Caco-2 (cell line): ENCODE measurements at places on chromosomes 6 and 20. TPM values are rescaled to one million over a fixed set of nuclear protein-coding genes. Genes with fewer than 3 reads are reported as not detected.

- DNase-seq, result no peak
These were observed 177.2 kb upstream of the EXOC2 start for GRCh38 chr6:870096-870495.

DNA sequence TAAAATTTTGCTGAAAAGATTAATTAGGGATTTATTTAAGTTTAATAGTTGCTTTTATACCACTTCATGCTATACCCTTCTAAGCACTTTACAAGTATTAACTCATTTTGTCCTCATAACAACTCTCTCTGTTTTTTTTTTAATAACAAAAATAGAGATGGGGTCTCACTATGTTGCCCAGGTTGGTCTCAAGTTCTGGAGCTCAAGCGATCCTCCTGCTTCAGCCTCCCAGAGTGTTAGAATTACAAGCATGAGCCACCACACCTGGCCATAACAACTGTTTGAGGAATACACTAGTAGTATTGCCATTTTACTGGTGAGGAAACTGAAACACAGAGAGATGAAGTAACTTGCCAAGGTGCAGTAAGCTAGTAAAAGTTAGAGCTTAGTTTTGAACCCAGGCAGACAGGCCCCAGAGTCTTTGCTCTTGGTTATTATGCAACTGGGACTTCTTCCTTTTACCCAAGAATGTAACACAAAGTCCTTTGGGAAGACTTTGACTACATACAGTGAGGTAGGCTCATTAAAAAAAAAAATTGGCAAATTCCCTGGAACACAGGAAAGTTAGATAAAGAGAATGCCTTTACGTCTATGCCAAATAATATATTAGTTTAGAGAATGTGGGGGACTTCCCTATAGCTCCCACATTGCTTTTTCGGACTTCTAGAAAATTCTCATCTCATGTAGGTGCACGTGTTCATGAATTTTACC is 11.4 kb downstream of the ANKS1A start:
- DNase-seq, result no peak

GRCh38 chr6:24274441-24275083 is 83.3 kb downstream of the DCDC2 start:
- no peak for DNase-seq

ITPA gene
- total RNA-seq, result 68.4 and 73.8 TPM in 2 replicates

NR2E1 gene
- total RNA-seq, result 1.3 and 1.4 TPM in 2 replicates

- DNase-seq, result peak; percentile 70
These were observed 71.3 kb upstream of the SLC2A12 start for GRCh38 chr6:134123666-134124208.

- no peak for DNase-seq
These were observed 8.7 kb upstream of the TBX18 start for GRCh38 chr6:84773133-84773430.

DNA sequence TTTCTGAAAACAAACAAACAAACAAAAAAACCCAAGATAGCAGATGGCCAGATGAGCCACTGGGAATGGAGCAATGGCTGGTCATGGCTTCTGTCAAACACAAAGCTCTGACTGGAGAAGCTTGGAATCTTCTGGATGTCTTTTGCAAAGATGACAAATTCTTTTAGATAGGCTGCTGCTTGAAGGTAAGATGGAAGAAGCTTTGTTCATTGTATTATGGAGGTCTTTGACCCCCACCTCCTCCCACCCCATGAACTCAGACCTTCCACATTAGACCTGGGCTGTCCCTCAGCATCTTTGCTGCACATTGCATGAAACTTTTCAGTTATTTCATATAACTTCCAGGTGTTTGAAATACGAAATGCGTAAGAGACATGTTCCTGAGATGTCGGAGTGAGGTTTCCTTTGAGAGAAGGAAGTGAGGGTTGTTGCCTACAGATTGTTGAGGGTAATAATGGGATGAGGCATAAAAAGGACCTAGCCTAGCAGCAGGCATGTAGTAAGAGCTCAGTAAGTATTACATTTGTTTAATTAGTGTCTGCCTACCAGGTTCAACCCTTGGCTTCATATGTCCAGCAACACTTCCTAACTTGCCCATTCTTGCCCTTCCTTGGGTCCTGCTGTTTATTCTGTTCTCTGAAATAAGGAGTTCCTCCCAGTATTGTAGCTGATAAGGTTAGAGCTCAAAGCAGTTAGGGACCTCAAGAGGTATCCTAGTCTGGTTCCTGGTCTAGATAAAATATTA is 51.4 kb upstream of the IER3 start:
- no peak for DNase-seq

LY6G6C gene
- total RNA-seq, result 0.88 and 1.3 TPM in 2 replicates

DNA sequence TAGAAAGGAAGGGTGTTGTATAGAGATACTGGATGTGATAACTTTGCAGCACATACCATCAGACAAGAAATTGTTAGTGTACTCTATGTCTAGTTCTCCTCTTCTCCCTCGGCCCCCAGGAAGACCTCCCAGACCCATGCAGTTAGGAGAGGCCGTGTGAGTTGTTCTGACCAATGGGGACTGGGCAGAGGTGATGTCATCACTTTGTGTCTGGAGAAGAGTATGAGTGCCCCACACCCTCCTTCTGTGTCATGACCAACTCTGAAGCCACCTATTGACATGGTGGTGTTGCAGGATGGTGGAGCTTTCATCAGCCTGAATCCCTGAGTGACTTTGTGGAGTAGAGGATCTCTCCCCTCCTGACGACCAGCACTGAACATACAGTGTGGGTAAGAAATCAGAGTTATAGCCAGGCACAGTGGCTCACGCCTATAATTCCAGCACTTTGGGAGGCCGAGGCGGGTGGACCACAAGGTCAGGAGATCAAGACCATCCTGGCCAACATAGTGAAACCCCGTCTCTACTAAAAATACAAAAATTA is 72.2 kb downstream of the IPCEF1 start:
- DNase-seq, result no peak

GPR6 gene
- total RNA-seq, result not detected in 2 replicates

DNA sequence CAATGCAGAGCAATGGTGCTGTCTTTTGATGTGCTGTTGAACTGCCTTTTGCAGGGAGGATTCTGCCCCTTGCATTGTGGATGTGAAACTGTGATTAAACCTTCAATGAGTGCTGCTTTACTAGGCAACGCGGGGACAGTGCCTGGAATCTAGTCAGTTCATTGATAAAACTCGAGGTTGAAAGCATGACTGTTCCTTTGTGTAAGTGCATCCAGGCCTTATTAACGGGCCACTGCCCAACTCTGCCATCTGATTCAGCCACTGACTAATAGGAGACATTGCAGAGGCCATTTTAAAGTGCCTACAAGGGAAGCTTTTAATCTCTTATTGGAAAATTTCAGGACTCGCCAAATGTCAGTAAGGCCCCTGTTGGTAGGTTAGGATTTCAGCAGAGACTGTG is 49.3 kb downstream of the SLC35F1 start:
- DNase-seq, result no peak

- DNase-seq, result no peak
These were observed 315.2 kb downstream of the TFAP2A start for GRCh38 chr6:10099529-10100140.

TBX18 gene
- not detected in 2 replicates for total RNA-seq

- no peak for DNase-seq
These were observed 83.4 kb downstream of the ADGRB3 start for GRCh38 chr6:68718385-68719073.

SIRT5 gene
- 17.9 and 19.0 TPM in 2 replicates for total RNA-seq

DNA sequence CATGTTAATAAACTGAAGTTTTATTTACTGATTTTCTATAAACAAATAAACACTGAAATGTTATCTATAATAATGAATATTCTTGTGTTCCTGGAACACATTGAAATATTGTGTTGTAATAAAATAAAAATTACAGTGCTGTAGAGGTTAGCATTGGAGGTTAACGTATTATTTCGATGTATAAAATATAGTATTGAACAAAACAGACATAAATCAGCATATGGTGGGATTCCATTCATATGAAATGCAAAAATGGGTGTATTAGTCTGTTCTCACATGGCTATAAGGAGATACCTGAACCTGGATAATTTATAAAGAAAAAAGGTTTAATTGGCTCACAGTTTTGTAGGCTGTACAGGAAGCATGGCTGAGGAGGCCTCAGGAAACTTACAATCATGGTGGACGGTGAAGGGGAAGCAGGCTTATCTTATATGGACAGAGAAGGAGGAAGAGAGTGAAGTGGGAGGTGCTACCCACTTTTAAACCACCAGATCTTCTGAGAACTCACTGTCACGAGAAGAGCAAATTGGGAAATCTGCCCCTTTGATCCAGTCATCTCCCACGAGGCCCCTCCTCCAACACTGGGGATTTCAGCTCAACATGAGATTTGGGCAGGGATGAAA is 24.6 kb upstream of the BMP6 start:
- no peak for DNase-seq

GNAS-AS1 gene
- 4.2 and 5.1 TPM in 2 replicates for total RNA-seq

FOXP4 gene
- 108 and 117 TPM in 2 replicates for total RNA-seq

SLC17A3 gene
- total RNA-seq, result not detected in 2 replicates

ULBP3 gene
- 8.1 and 8.5 TPM in 2 replicates for total RNA-seq

DNA sequence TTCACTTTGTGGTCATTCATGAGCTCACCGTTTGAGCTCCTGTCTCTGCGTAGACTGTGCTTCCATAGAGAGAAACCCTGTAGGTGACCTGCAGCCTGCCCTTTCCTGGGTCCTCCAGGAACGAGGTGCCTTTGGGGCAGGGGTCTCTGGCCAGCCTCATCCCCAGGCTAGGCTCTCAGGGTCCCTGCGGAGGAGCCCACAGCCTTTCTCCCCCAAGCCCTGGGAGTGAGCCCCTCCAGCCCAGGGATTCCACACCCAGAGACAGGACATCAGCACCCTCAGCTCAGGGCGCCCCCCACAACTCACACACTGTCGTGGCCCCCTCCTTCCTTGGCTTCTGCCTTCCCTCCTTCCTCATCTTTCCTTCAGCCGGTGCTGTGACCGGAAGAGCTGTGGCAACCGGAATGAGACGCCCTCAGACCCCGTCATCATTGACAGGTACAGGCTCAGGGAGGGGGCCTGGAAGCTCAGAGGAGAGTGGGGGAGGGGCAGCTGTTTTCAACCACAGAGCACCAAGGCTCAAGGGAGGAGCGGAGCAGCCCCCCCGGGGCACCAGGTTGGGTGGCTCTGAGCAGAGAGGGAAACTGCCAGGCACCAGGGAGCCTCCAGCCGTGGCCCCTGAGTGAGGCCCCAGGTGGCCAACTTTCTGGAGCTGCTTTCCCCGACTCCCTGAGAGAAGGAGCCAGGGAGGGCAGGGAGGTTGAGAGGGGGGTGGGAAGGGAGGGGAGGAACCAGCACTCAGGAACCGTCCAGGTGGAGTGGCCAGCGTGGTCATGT is 16.8 kb downstream of the EBF4 start:
- no peak for DNase-seq

DEFB110 gene
- not detected in 2 replicates for total RNA-seq

GRCh38 chr6:15391500-15391899 is 145.6 kb downstream of the JARID2 start:
- DNase-seq, result no peak

C4B gene
- total RNA-seq, result 1.1 and 1.4 TPM in 2 replicates

DNA sequence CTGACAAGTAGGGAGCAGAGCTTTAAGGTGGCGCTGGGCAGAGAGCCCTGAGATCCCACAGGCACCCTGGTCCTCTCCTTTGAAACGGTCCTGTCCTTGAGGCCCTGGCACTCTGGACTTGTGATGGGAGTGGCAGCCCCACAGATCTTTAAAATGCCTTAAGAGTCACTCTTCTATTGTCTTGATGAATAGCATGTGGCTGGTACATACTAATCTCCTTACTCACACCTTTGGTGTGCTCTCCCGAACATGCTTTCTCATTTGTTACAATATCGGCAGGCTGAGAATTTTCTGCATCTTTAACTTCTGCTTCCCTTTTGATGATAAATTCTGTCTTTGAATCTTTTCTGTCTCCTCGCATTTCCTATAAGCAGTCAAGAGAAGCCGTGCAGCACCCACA is 333.8 kb downstream of the TFAP2A start:
- DNase-seq, result no peak

DNA sequence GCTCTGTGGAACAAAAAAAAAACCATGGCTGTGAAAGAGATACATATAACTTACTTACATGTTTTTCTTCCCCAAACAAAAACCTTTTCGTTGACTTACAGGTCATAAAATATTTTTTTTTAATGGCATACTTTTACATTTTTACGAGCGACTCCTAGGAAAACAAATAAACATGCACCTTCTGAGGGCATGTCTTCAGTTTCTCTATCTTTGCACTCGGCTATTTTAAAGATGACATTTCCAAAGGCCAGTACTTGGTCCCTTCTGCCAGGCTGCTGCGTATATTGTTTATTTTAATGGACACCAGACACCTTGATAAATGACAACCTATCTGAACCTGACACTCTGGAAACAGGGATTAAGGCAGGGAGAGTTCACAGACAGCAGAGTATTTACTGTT is 49.4 kb downstream of the PIGU start:
- no peak for DNase-seq

DZANK1 gene
- 8.6 and 9.6 TPM in 2 replicates for total RNA-seq

DNA sequence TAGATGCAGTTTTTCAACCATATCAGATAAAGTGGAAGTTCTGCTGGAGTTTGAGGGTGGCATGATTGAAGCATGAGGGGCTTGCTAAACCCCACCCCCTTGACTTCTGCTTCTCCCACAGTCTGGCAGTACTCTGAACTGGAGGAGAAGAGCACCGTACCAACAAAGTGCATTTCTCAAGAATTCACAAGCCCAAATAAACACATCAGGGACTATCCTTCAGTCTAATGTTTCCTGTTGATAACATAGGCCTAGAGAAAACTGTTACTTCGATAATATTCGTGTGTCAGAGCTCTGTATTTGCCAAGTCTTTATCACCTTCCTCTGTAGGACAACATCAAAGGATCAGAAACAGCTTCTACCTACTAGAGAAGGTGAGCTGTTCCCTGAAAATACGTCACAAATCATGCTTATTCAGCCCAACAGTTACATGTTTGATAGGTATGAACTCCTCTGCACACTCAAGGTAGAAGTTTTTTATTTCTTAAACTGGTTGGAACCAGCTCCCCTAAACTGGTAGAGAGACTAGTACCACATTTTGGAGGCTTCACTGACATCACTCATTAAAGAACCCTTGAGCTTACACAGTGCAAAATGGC is 153.2 kb upstream of the PRND start:
- DNase-seq, result no peak

SRSF12 gene
- 0.49 and 0.79 TPM in 2 replicates for total RNA-seq

DNA sequence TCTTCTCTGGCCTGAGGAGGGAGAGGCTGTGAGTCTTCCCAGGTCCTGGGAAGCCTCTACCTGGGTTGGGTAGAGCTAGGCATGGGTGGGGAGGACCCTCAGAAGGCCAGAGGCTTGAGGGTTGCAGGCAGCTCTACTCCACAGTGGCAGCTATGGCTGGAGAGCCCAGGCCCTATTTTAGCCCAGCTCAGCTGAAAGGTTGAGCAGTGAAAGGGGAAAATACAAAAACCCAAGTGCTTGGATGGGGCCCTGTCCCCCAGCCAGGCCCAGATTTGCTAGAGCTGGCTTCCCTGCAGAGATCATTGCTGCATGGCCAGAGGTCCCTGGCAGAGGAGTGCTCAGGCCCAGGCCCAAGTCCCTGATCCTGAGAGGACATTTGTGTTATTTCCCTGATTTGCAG is 45.7 kb downstream of the SUN5 start:
- DNase-seq, result no peak

DNA sequence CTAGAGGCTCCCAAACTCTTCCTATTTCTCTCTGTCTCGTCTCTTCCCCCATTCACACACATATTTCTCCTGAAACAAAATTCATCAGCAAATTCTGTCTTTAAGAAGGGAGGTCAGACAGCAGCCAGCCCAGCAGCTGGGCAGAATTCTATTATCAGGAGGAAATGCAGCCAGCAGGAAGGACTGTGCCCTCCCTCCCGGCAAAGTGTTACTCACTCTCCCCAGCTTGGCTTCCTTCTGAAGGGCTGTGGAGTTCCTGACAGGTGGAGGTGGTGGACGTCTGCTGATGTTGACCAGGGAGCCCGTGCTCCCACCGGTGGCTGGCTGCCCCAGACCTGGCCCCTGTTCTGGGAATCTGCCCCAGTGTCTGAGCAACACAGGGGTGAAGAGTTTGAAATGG is 37.3 kb downstream of the KCNB1 start:
- no peak for DNase-seq

- DNase-seq, result no peak
These were observed 258.2 kb upstream of the NT5E start for GRCh38 chr6:85191656-85192055.
